ENCODE measurements at places on chromosomes 1 and 21.

DNA sequence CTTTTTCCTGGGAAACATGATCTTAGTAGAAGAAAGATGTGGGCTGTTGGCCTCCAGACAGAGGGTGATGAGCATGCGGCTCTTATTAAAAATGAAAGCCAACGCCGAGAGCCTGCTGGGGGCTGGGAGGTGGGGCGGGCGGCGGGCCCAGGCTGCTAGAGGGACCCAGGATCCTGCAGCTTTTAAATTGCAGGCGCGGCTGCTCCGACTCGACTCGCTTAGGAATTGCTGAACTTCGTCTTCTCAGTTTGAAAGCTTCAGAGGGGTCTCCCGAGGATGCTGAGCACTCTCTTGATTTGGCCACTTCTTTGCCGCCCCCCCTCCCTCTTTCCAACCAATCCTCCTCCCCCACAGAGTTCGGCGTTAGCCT lies 1.2 kb downstream of the AGPAT3 start:
- DNase-seq, result no peak

- DNase-seq, result no peak
These were observed 14.9 kb downstream of the SLC45A3 start for GRCh38 chr1:205665201-205666045.

DNA sequence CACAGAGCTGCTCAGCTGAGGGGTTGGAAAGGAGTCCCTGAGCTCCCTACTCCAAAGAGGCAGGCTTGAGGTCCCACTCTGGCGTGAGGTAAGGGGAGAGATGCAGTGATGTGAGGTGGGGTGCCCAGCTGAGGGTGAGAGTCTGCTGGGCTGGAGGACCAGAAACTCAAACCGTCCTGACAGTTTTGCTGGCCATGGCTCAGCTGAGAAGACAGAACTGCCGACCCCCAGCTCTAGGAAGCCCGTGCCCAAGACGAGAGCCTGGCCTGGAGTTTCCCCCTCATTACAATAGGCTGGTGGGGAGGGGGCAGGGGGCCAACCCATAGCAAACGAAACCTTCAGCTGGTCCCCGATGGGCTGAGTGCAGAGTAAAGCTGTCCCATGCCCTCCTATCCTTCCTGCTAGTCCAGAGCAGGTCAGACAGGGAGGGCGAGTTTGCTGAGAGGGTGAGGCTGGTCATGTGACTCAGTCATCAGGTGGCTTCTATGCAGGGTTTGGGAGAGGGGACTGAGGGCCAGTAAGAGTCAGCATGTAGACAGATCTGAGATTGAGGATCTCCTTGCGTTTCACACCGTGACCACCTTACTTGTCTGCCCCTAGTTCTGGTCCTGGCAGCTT lies 129.3 kb downstream of the PRDM2 start:
- DNase-seq, result peak; percentile 4

GRCh38 chr1:174659823-174660222 lies 212.1 kb downstream of the GPR52 start:
- DNase-seq, result no peak

GRCh38 chr1:2561898-2562895 lies 6.0 kb downstream of the TNFRSF14 start:
- DNase-seq, result no peak

DNA sequence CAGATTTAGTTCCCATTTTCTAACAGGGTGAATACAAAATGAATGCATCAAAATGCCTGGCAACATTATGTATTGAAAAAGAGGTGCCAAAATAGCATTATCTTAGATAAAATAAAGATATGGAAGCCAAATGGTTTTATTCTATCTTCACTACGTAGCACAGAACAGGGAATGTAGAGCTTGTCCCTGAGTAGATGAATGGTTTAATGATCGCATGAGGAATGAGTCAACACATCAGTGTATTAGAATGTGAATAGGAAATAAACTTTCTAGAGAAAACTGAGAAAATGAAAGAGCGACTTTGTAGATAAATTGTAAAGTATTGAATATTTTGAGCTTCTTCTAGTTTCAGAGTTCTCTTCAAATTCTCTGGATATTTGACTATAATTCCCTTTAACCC lies 74.3 kb downstream of the BRINP3 start:
- no peak for DNase-seq

- DNase-seq, result no peak
These were observed 9.7 kb downstream of the ZNF692 start for GRCh38 chr1:248849152-248849551.

DNA sequence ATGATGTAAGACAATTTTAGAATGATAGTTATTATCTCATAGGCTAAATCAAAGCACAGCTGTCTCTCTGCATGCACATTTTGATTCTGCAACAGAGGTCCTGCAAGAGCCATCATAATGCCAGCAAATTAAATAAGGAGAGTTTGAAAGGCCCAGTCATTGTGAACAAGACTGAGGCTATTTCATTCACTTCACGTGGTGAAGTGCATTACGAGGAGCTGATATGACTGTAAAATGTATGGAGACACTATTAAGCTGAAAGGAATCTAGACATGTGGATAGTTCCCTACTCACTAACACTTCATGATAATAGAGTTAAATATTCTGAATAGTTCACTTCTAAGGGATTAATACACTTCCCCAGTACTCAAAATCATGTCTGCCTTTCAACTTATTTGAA lies 299.0 kb downstream of the SMYD3 start:
- DNase-seq, result no peak

GRCh38 chr1:18148461-18148860 lies 40.9 kb downstream of the IGSF21 start:
- no peak for DNase-seq

- DNase-seq, result no peak
These were observed 3.2 kb downstream of the FCRL2 start for GRCh38 chr1:157773493-157774350.

DNA sequence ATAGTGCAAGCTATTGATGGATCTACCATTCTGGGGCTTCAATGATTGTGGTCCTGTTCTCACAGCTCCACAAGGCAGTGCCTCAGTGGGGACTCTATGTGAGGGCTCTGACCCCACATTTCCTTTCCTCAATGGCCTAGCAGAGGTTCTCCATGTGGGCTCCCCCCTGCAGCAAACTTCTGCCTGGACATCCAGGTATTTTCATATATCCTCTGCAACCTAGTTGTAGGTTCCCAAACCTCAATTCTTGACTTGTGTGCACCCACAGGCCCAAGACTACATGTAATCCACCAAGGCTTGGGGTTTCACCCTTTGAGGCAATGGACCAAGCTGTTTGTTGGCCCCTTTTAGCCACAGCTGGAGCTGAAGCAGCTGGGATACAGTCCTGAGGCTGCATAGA lies 35.9 kb upstream of the CFHR3 start:
- DNase-seq, result no peak

DNA sequence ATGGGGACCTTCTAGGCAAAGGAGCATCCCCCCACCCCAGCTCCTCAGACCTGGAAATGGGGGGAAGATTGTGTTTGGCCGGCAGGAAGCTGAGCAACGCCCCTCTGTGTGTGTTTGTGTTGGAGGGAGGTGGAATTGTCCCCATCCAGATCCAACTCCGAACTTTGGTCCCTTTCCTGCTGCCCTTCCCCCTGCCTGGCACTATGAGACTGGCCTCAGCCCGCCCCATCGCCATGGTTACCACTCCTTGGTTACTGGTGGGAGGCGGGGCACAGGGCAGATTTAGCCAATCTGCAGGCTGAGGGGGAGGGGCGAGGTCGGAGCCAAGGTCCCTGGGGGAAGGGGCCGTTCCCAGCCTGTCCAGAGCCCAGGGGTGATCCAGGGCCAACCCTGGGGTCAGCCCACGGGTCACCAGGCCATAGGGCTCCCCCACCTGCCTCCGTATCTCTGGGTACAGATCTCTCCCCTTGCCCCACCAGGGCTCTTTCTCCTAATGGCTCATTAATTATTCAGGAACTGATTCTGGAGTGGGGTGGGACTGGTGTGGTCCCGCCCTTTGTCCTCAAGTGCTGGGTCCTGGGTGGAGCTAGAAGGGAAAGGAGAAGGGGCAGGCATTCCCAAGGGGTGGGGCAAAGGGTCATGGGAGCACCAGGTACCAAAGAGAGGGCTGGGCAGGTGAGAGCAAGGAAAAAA lies 15.2 kb downstream of the PTPRF start:
- DNase-seq, result no peak

DNA sequence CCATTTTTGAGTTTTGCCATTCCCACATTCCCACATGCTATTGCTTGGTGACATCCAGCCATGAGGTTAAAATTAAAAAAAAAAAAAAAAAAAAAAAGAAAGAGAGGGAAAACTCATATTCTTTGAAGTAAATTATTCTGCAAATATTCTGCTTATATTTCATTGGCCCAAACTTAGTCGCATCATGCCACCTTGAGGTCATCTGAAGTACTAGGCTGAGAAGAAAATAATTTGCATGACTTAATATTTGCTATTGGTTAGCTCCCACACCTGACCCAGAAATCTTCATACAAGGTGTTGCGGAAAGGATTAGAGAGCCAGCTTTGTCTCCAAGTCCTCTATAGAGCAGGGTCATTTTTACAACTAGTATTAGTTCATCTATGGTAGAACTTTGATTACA lies 2206.0 kb downstream of the MRPL39 start:
- DNase-seq, result no peak

- no peak for DNase-seq
These were observed 5.9 kb downstream of the PLOD1 start for GRCh38 chr1:11940260-11940921.

- DNase-seq, result no peak
These were observed 54.4 kb downstream of the NID1 start for GRCh38 chr1:236010443-236010842.

DNA sequence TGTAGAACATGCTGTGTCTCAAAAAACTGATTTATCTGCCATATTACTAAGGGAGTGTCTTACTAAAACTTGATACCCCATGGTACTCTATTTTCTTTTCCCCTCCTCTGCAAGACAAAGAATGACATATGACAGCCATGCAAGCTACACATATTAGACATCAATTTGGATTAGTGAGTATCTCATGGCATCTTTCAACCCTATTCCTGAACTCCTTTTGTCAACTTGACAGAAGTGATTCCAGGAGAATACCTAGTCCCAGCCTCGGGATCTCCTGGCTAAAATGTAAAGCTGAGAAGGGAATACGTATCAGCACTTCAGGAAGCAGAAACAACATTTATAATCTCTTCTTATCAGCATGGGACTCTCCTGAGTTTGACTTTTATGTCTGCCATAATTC lies 43.7 kb downstream of the ADGRL2 start:
- no peak for DNase-seq

DNA sequence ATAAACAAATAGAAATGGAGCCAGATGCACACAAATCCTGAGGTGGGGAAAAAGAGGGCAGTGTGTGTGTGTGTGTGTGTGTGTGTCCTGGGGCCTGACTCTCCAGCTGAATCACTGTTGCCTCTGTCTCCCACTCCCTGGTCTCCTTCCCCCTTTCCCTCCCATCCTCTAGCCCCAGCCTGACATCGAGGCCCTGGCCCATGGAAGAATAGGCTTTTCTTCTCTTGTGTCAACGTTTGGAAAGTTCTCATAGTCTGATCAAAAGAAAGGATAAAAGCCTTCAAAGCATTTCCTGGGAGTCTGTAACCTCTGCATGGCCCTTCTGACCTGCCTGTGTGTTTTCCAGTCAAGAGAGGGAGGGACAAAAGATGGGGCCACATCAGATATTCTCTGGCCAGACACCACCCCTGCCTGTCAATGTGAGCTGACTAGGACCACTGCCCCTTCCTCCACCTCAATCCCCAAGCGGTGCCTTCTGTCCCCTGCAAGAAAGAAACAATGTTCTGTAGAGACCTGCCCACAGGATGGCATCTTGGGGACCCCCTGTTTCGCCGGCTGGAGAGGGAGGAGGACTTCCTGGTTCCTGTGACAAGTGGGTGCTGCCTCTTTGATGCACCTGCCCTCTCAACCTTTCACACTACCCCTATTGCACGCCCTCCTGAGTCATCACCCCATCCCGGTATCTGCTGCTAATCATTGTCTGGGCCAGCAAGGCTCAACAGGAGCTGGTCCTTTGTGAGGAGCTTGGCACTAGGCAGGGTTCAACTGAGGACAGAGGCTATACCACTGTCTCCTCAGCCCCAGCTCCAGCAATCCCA lies 16.2 kb downstream of the KCNJ10 start:
- DNase-seq, result no peak

DNA sequence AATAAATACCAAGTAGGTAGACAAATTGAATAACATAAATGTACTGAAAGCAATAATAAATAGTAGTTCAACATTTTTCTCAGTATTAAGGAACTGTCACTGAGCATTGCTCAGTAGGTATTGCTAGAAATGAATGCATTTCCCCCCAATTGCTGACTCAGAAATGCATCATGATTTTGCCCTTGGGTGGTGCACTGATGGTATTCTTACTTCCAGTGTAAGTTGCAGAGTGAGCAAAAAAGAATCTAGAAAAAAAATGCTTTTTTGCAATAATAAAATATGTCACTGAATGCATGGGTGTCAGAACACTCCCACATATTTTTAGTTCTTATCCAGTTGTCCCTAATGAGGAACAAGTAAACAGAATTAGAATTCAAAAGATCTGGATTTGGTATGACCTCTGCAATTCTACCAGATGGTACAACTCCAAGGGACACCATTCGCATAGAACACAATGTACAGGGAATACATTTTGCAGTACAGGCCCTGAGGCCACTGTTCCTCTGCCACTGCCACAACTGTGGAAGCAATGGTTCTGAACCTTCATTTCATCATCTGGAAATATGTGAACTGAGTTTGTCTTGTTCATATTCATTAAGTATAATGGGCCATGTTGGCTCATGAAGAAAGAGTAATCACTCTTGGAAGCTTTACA lies 78.0 kb downstream of the ATP6V1G3 start:
- DNase-seq, result no peak

- DNase-seq, result no peak
These were observed 1.2 kb downstream of the LRIG2 start for GRCh38 chr1:113074237-113074636.

- no peak for DNase-seq
These were observed 26.6 kb upstream of the FCRL4 start for GRCh38 chr1:157624471-157624870.

DNA sequence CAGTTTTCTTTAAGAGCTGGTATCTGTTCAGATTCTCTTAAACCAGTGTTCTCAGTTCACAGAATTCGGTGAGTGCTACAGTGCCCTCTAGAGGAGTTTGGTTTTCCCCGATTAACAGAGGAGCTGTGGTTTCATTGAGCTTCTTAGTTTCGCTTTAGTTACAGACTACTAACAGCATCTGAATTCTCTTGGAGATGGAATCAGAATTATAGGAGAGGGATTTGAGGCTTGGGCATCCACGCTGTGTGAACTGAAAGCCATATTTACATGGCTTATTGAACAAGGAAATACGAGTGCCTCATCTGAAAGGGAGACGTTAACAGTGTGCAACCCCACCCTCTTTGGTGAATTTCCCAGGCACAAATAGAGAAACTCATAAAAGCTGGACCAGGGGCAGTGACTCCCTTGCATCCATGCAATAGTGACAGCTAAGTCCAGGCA lies 202.0 kb downstream of the USH2A start:
- DNase-seq, result no peak

GRCh38 chr1:205109711-205110110 lies 12.1 kb downstream of the RBBP5 start:
- no peak for DNase-seq

DNA sequence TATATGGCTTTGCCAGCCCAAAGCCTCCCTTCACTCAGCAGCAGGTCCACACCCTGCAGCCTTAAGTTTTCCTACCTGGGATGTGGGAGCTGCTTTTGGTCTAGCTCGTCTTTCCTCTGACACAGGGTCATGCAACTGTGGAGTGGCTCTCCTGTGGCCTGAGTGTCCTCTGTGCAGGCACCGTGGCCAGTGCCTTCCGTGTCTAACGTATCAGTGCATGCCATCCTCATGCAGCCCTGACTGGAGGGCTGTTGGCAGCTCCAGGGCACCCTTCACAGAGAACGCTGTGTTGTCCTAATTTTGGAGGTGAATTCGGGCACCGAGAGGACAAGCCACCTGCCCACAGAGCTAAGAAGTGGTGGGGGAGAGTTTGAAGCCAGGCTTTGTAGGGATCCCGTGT lies 25.7 kb upstream of the C1orf174 start:
- no peak for DNase-seq
